ENCODE measurements at places on chromosomes 1 and 21. TPM values are rescaled to one million over a fixed set of nuclear protein-coding genes. Genes with fewer than 3 reads are reported as not detected.

The CTBS gene
- total RNA-seq: 3.0 TPM

The SLC22A15 gene
- total RNA-seq: 52.4 TPM

The ATP5IF1 gene
- 252 TPM for total RNA-seq

The ZMYND12 gene
- 7.7 TPM for total RNA-seq

The NUP210L gene
- total RNA-seq: 0.30 TPM

The LHX8 gene
- total RNA-seq: not detected

The AGT gene
- total RNA-seq: 1.1 TPM

The NT5C1A gene
- 2.1 TPM for total RNA-seq

The CAMSAP2 gene
- 39.3 TPM for total RNA-seq

The CTTNBP2NL gene
- total RNA-seq: 56.3 TPM

The NPHS2 gene
- total RNA-seq: not detected

DNA sequence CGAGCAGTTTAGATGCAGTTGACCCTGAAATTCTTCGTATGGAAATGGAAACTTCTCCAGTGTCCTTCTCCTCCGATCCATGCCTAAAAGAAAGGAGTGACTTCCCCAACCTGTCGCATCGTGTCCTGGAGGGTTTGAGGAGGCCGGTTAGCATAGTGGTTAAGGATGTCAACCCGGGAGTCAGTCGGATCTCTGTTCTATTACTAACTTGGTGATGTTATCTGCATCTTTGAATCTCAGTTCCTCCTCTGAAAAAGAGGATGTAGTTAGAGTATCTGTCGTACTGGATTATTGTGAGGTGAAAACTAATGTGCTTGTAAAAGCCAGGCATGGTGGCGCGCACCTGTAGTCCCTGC is 684 bp downstream of the ZBTB8B start:
- H3K4me1 ChIP-seq: peaks cover 17% of the 10 kb centered on the region
- peaks cover 15% of the 10 kb centered on the region for H3K27me3 ChIP-seq
- H3K27ac ChIP-seq: no peak overlapping the region

DNA sequence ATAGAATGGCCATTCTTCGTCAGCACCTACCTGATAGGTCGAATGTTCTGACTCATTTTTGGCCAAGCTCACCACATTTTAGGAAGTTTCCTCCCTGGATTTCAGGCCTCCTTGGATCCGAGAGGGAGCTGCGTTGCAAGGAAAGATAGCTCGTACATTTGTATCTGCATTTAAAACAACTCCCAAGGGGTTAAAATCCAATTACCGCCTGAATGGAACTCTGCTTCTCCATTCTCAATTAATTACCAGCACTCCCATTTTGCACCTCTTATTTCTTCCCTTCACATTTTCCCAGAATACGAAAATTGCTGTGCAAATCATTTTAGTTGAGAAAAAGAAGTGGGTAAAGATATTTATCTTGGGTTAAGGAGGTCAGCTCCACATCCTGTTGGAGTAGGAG is 610.7 kb downstream of the NPHP4 start:
- H3K4me1 ChIP-seq: no peaks in the 10 kb centered on the region
- no peak overlapping the region for H3K4me3 ChIP-seq

GRCh38 chr1:16324456-16324890 is 27.8 kb downstream of the FBXO42 start:
- no peaks in the 10 kb centered on the region for H3K27me3 ChIP-seq
- peak; percentile 66 for DNase-seq
- H3K4me1 ChIP-seq: peaks cover 11% of the 10 kb centered on the region
- H3K4me3 ChIP-seq: no peak overlapping the region
- peak overlapping the region; percentile 9 for H3K27ac ChIP-seq

DNA sequence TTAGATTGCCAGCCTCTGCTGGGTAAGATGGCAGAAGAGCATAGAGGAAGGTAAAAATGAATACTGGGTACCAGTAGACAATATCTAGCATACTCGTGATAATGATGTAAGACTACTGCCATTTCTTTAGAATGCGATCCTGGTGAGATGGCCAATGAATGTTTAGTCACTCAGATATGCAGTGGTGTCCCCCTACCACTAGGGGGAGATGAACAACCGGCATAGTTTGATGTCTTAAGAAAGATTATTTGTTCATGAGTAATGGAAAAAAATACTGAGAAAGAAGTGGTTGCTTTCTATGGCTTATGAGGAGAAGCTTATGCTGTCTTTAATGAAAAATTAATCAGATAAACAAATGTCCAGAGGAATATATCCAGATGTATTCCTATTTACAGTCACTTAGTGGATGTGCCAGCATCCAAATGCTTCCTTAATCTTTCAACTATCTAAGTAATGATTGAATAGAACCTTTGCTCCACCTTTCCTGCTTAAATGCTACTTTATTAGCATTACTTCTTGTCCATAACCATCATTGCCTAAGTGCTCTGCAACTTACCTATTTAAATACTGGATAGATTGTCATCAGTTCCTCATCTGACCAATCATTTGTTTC is 256.6 kb downstream of the ST6GALNAC3 start:
- H3K36me3 ChIP-seq: no peaks in the 10 kb centered on the region
- no peaks in the 10 kb centered on the region for H3K27me3 ChIP-seq
- no peak overlapping the region for H3K4me3 ChIP-seq

GRCh38 chr1:205240118-205240517 is 12.4 kb downstream of the TMCC2 start:
- H3K4me3 ChIP-seq: no peak overlapping the region
- H3K36me3 ChIP-seq: peaks cover 5% of the 10 kb centered on the region
- no peaks in the 10 kb centered on the region for H3K27me3 ChIP-seq
- no peak overlapping the region for H3K27ac ChIP-seq
- DNase-seq: no peak
- H3K4me1 ChIP-seq: peaks cover 10% of the 10 kb centered on the region

GRCh38 chr1:192311281-192311680 is 5.5 kb upstream of the RGS21 start:
- no peaks in the 10 kb centered on the region for H3K27me3 ChIP-seq
- H3K27ac ChIP-seq: no peak overlapping the region
- no peak for DNase-seq
- no peaks in the 10 kb centered on the region for H3K4me1 ChIP-seq
- no peak overlapping the region for H3K4me3 ChIP-seq

- DNase-seq: no peak
- H3K4me1 ChIP-seq: peaks cover 19% of the 10 kb centered on the region
- H3K27me3 ChIP-seq: no peaks in the 10 kb centered on the region
Measured at GRCh38 chr21:15005391-15005790, 59.4 kb downstream of the NRIP1 start.

GRCh38 chr1:23304140-23304620 is 39.9 kb downstream of the HNRNPR start:
- H3K36me3 ChIP-seq: peaks cover 7% of the 10 kb centered on the region
- peak overlapping the region; percentile 19 for H3K27ac ChIP-seq
- DNase-seq: no peak
- H3K4me3 ChIP-seq: no peak overlapping the region

DNA sequence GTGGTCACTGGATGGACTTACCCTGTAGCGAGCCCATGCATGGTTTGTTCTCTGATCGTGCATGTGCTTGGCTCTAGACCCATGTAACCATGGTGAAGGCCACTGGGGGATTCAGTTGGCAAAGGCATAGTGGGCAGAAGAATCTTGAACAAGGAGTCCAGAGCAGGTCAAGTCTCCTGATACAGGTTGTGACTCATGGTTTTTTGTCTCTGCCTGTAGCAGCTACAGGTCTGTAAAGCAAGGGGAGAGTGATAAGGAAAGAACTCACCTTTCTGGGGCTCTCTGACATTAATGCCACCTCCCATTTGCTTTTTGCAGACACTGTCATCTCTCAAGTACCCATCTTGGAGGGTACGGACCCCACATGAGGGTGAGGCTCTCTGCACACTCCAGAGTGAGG is 153.4 kb upstream of the CAMK1G start:
- H3K4me1 ChIP-seq: no peaks in the 10 kb centered on the region
- no peak overlapping the region for H3K27ac ChIP-seq
- no peak for DNase-seq
- no peak overlapping the region for H3K4me3 ChIP-seq

DNA sequence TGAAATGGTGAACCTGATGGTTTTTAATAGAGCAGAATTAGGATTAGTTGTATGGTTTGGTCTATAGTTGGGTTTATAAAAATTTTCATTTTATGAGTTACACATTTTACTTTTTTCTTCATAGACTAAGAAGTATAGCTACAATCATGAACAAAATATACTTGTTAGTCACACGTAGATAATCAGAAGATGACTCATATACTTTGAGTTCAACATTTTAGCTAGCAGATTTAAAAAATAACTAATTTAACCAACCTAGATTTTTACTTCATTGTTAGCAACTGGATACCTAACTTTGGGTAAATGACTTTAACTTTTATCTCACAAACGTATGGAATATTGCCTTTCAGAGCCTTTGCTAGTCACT is 27.9 kb downstream of the MORC3 start:
- H3K27me3 ChIP-seq: no peaks in the 10 kb centered on the region
- no peak overlapping the region for H3K27ac ChIP-seq
- H3K4me3 ChIP-seq: no peak overlapping the region

DNA sequence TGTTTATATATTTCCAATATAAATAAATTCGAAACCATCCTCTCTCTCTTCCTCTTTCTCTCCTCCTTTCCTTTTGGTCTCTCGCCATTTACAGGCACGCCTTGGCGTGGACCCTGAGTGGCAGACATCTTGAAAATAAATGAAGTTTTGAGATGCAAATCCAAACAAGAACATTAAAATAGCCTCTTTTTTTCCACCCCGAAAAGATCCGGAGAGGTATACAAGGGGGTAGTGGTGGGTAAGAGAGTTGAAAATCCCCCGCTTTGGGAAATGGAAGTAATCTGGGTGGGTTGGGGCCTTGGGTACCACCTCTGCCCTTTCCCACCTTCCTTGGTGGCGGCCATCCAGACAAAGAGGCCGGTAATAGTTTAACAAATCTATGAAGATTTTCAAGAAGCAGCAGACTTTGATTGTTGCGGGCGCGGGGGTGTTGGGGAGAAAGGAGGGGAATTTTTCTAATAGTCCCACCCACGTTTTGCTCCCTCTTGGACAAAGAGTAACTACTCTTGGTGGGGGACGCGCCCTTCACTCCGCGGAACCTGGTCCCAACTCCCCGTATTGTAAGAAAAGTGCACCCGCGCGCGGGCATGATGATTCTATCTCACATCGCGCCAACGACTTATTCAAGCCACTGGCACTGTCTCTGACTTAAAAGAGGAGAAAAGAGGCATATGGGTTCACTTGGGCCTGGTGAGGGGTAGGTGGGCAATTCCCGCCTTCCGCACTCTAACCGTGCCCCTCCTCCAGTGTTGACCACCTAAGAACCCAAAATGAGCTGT is 4.0 kb upstream of the FOXD3 start:
- no peak overlapping the region for H3K4me3 ChIP-seq
- H3K4me1 ChIP-seq: peaks cover 61% of the 10 kb centered on the region
- H3K36me3 ChIP-seq: no peaks in the 10 kb centered on the region
- H3K27me3 ChIP-seq: peaks cover 7% of the 10 kb centered on the region
- DNase-seq: no peak
- no peak overlapping the region for H3K27ac ChIP-seq

DNA sequence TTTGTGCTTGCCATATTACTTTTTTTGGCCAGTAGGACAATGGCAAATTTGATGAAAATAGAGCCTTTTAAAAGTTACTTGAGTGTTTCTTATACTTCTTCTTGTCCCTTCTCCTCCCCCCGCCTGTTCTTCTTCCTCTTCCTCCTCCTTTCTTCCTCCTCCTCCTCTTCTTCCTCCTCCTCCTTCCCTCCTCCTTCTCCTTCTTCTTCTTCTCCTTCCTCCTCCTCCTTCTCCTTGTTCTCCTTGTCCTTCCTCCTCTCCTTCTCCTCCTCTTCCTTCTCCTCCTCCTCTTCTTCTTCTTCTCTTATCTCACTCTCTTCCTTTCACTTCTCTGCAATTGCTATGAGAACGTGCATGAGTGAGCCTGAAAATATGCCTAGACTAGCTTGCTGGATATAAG is 466.2 kb upstream of the NR5A2 start:
- no peak for DNase-seq
- no peak overlapping the region for H3K4me3 ChIP-seq
- no peaks in the 10 kb centered on the region for H3K4me1 ChIP-seq

- no peaks in the 10 kb centered on the region for H3K27me3 ChIP-seq
- H3K4me1 ChIP-seq: no peaks in the 10 kb centered on the region
- H3K36me3 ChIP-seq: peaks cover 67% of the 10 kb centered on the region
- no peak overlapping the region for H3K4me3 ChIP-seq
Measured at GRCh38 chr1:182817802-182818201, 21.3 kb upstream of the DHX9 start.

DNA sequence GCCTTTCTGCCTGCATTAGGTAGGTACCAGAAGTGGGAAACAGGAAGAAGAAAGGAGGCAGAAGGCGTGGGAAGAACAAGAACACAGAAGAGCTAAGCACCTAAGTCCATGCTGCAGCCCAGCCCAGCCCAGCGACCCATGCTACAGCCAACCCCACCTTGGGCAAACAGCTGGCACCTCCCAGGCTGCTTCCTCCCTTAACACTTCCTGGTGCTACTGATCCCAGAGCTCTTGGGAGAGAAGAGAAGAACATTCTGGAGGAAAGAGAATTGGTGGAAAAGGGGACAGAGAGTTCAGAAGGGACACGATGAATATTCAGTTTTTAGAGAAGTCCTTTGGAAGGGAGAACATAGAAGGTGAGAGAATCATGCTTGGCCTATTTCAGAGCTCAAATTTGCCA is 28.5 kb downstream of the PLEKHA6 start:
- no peaks in the 10 kb centered on the region for H3K36me3 ChIP-seq
- H3K27ac ChIP-seq: no peak overlapping the region
- no peak for DNase-seq
- no peaks in the 10 kb centered on the region for H3K27me3 ChIP-seq
- no peaks in the 10 kb centered on the region for H3K4me1 ChIP-seq

GRCh38 chr1:225827076-225827475 is 17.2 kb downstream of the EPHX1 start:
- peaks cover 12% of the 10 kb centered on the region for H3K36me3 ChIP-seq
- DNase-seq: no peak
- peak overlapping the region; percentile 12 for H3K27ac ChIP-seq

DNA sequence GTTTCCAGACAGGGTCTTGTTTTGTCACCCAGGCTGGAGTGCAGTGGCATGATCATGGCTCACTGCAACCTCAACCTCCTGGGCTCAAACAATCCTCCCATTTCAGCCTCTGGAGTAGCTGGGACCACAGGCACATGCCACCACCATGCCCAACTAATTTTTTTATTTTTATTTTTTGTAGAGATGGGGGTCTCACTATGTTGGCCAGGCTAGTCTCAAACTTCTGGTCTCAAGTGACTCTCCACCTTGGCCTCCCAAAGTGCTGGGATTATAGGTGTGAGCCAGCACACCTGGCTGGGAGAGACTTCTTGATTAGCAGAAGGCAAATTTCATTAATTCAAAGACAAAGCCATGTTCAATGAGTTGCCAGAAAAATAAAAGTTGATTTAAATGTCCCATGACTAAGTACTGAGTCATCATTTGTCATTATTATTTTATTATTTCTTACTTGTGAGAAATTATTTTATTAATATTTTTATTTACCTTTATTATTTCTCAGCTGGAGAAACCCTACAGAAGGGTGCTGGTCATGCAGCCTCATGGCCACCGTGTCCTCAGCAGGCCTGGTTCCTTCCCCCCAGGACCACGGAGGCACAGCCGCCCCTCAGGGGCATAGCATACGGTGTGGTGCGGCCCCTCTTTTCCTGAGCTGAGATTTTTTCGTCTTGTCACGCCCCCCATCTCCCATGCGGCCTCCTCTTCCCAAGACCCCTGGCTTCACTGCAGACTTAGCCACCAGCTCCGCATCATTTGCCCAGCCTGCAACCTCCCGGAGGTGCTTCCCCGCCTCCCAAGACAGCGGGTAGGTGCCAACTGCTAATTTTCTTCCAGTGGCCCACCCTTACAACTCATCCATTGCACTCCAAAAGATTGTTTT is 55.3 kb upstream of the SIM2 start:
- DNase-seq: no peak
- no peak overlapping the region for H3K4me3 ChIP-seq
- no peaks in the 10 kb centered on the region for H3K4me1 ChIP-seq
- H3K36me3 ChIP-seq: no peaks in the 10 kb centered on the region

- H3K36me3 ChIP-seq: no peaks in the 10 kb centered on the region
- DNase-seq: no peak
- no peak overlapping the region for H3K27ac ChIP-seq
- H3K4me3 ChIP-seq: no peak overlapping the region
- H3K27me3 ChIP-seq: no peaks in the 10 kb centered on the region
Measured at GRCh38 chr1:35725596-35725995, 6.9 kb upstream of the C1orf216 start.
